ENCODE measurements at places on chromosomes 11 and 22. TPM values are rescaled to one million over a fixed set of nuclear protein-coding genes. Genes with fewer than 3 reads are reported as not detected.
A peak's percentile ranks its signal among the peaks of the same experiment; 100 is the strongest.

Gene MRGPRE
- not detected for total RNA-seq

Gene BCO2
- 8.9 TPM for total RNA-seq

Gene POTEH
- total RNA-seq = not detected

Gene CRYBA4
- not detected for total RNA-seq

- peaks cover 21% of the 10 kb centered on the region for H3K4me1 ChIP-seq
- H3K27me3 ChIP-seq = no peaks in the 10 kb centered on the region
Measured at GRCh38 chr11:102139081-102139498, 28.8 kb downstream of the YAP1 start.

GRCh38 chr11:33669598-33670249 lies 30.9 kb downstream of the C11orf91 start:
- H3K27me3 ChIP-seq = no peaks in the 10 kb centered on the region
- DNase-seq = no peak
- H3K27ac ChIP-seq = no peak overlapping the region

DNA sequence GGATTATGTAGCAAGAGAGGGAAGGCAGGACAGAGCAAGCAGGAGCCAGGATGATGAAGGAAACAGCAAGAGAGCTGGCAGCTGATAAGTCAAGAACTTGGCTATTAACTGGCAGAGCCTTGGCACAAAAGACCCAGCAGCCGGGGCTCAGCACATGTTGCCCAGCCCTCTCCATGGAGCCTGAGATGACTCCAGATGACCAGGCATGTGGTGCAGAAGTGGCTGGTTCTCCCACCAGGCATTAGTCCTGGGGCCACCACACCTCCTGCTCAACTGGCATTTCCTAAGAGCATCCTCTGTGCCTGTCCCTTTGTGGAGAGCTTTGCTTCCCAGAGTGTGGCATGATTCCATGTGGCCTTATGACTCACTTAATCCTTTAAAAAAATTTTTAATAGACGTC lies 522.6 kb downstream of the MN1 start:
- no peaks in the 10 kb centered on the region for H3K36me3 ChIP-seq
- H3K4me1 ChIP-seq = no peaks in the 10 kb centered on the region
- H3K4me3 ChIP-seq = no peak overlapping the region
- H3K27ac ChIP-seq = no peak overlapping the region

DNA sequence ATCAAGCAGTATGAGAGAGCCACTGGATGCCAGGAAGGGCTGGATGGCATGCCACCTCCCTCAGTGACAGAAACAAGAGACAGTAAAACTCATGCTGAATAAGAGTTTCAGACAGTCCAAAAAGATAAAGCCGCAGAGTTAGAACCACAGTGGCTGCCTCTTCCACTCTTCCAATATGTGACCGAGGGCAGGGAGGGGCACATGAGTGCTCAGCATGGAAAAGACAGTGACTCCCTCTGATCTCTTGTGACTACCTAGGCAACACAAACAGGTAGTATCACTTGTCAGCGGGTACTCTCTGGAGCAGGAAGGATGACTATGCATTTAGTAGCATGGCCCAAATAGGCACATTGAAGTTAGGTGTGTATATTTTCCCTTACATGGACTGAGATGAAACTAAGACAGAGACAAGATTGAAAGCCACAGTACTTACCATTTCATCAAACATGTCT lies 295.4 kb downstream of the CADM1 start:
- DNase-seq = no peak
- H3K27ac ChIP-seq = no peak overlapping the region
- H3K27me3 ChIP-seq = no peaks in the 10 kb centered on the region
- no peak overlapping the region for H3K4me3 ChIP-seq
- H3K36me3 ChIP-seq = peaks cover 9% of the 10 kb centered on the region
- H3K4me1 ChIP-seq = no peaks in the 10 kb centered on the region

DNA sequence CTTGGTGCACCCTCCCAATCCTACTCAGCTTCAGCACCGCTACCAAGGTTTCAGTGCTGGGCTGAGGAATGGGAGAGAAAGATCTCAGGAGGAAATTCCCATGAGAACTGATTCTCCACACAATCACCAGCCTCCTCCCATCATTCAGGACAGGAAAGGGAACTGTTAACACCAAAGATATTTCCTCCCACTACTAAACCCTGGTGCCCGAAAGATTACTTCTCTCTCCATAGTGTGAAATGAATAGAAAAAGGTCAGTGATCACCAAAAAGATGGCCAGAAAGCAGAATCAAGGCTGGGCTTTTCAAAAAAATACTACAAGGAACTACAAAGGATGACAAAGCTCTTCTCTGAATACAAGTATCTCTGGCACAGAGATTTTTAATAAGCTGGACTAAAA lies 26.1 kb downstream of the TCIRG1 start:
- no peak overlapping the region for H3K4me3 ChIP-seq
- no peak for DNase-seq
- peaks cover 12% of the 10 kb centered on the region for H3K4me1 ChIP-seq
- H3K36me3 ChIP-seq = peaks cover 99% of the 10 kb centered on the region

GRCh38 chr11:57471496-57471895 lies 11.2 kb downstream of the RTN4RL2 start:
- H3K4me1 ChIP-seq = peaks cover 9% of the 10 kb centered on the region
- H3K36me3 ChIP-seq = no peaks in the 10 kb centered on the region
- peaks cover 7% of the 10 kb centered on the region for H3K27me3 ChIP-seq
- DNase-seq = no peak
- H3K27ac ChIP-seq = no peak overlapping the region

DNA sequence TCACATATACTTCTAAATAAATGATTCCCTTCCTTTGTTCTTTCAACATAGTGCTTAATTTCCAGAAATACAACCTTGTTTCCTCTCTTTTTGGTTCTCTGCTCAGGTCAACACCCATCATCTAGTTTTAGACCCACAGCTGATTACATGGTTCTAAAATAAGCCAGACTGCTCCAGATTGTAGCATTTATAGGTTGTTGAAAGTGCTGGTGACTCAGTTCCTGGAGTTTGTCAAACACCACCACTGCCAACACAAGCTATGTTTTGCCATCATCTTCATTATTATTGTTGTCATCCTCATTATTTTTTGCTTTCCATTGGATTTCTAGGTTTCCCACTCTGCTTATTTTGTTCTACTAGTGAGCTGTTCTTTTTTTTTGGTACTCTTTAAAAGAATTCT lies 22.3 kb upstream of the MMP20 start:
- no peaks in the 10 kb centered on the region for H3K36me3 ChIP-seq
- no peaks in the 10 kb centered on the region for H3K4me1 ChIP-seq
- H3K4me3 ChIP-seq = no peak overlapping the region
- no peak for DNase-seq
- no peak overlapping the region for H3K27ac ChIP-seq

GRCh38 chr11:78731027-78731426 lies 156.4 kb upstream of the NARS2 start:
- H3K27ac ChIP-seq = no peak overlapping the region
- H3K4me3 ChIP-seq = no peak overlapping the region
- DNase-seq = no peak
- no peaks in the 10 kb centered on the region for H3K27me3 ChIP-seq

DNA sequence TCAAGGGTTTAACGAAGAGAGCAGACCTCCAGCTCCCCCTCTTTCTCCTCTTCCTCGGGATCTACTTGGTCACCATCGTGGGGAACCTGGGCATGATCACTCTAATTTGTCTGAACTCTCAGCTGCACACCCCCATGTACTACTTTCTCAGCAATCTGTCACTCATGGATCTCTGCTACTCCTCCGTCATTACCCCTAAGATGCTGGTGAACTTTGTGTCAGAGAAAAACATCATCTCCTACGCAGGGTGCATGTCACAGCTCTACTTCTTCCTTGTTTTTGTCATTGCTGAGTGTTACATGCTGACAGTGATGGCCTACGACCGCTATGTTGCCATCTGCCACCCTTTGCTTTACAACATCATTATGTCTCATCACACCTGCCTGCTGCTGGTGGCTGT lies 363 bp downstream of the OR8A1 start:
- H3K4me3 ChIP-seq = no peak overlapping the region
- no peak overlapping the region for H3K27ac ChIP-seq
- H3K27me3 ChIP-seq = no peaks in the 10 kb centered on the region
- no peaks in the 10 kb centered on the region for H3K4me1 ChIP-seq
- no peak for DNase-seq

GRCh38 chr11:73274722-73275380 lies 2.7 kb downstream of the P2RY6 start:
- no peak for DNase-seq
- peaks cover 9% of the 10 kb centered on the region for H3K4me1 ChIP-seq

DNA sequence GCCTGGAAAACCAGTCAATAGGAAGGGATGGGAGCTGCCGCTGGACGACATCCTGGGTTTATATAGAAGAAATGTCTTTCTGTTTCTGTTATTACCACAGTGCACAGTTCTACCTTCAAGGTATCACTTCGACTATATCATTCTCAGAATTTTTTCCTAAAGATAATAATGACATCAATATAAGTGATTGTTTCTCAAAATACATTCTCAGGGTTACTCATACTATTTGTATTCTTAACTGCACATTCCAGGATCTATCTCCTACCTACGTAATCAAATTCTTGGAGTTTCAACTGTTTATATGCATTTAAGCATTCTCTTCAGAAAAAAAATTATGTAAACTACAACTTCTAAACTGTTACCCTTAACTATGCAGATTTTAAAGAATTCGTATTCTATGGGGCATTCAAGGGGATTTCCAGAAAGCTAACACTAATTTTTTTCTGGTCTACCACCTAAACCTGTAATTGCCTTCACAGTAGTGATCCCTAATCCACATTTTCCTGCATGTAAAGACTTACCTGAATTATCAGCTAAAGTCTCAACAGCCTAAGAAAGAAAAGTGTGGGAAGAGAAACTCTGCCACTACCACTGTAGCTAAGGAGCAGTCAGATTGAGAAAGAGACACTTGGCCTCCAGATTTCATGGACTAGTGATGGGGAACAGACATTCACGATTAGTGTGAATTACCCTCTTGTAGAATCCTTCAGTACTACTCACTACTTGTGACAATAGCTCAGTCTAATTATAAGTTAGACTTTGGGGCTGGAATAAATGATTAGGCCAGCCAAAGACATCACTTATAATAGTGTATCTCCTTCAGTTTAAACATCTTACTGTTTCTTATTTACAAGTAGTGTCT lies at the start of gene OR51B5:
Gene OR51B5 (minus strand): TSS at position 51 of the 862 bp plus-strand sequence. CDS start 0 bp downstream, at position 51.
- no peaks in the 10 kb centered on the region for H3K27me3 ChIP-seq
- no peak for DNase-seq
- no peaks in the 10 kb centered on the region for H3K36me3 ChIP-seq
- no peak within 1 kb of the TSS for H3K27ac ChIP-seq
- no peak within 1 kb of the TSS for H3K4me3 ChIP-seq
- H3K4me1 ChIP-seq = no peaks in the 10 kb centered on the region

DNA sequence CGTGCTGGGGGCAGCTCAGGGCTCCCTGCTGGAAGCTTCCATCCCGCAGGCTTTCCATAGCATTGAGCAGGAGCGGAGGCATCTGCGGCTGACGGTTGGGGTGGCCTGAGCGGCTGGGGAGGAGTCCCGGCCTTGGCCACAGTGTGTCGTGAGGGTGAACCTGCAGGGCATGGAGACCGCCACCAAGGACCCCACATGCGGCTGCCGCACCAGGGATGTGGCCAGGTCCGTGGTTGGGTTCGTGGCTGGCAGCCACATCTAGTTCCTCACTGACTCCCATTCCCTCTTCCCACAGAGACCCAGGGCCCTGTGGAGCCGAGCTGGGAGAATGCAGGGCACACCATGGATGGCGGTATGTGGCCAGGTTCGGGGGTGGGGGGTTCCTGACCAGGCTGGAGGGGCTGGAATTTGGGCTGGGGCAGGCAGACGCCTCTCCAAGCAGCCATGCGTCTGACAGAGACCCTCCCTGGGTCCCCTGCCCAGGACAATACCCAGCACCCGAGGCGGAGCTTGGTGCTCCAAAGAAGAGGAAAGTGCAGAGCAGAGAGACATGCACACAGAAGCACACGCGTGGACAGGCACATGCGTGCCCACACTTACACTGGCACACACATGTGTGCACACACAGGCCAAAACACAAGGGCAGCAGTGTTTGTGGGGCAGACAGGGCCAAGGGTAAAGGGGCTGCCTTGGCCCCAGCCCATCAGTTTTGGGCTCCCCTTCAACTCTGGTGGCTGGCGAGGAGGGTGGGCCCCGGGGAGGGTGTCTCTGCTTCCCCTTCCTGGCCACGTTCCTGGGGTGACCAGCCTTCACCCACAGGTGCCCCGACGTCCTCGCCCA lies 2.7 kb downstream of the MUC5B start:
- peaks cover 72% of the 10 kb centered on the region for H3K27me3 ChIP-seq
- H3K36me3 ChIP-seq = no peaks in the 10 kb centered on the region
- peak; percentile 25 for DNase-seq
- H3K27ac ChIP-seq = no peak overlapping the region

- no peaks in the 10 kb centered on the region for H3K27me3 ChIP-seq
- H3K4me1 ChIP-seq = peaks cover 28% of the 10 kb centered on the region
- no peak overlapping the region for H3K4me3 ChIP-seq
- no peak for DNase-seq
- peaks cover 27% of the 10 kb centered on the region for H3K36me3 ChIP-seq
Measured at GRCh38 chr11:68358416-68358815, 46.0 kb downstream of the LRP5 start.

GRCh38 chr22:38831166-38831945 lies 12.5 kb downstream of the NPTXR start:
- no peaks in the 10 kb centered on the region for H3K27me3 ChIP-seq
- DNase-seq = peak; percentile 42
- no peaks in the 10 kb centered on the region for H3K4me1 ChIP-seq
- no peak overlapping the region for H3K27ac ChIP-seq
- no peak overlapping the region for H3K4me3 ChIP-seq

DNA sequence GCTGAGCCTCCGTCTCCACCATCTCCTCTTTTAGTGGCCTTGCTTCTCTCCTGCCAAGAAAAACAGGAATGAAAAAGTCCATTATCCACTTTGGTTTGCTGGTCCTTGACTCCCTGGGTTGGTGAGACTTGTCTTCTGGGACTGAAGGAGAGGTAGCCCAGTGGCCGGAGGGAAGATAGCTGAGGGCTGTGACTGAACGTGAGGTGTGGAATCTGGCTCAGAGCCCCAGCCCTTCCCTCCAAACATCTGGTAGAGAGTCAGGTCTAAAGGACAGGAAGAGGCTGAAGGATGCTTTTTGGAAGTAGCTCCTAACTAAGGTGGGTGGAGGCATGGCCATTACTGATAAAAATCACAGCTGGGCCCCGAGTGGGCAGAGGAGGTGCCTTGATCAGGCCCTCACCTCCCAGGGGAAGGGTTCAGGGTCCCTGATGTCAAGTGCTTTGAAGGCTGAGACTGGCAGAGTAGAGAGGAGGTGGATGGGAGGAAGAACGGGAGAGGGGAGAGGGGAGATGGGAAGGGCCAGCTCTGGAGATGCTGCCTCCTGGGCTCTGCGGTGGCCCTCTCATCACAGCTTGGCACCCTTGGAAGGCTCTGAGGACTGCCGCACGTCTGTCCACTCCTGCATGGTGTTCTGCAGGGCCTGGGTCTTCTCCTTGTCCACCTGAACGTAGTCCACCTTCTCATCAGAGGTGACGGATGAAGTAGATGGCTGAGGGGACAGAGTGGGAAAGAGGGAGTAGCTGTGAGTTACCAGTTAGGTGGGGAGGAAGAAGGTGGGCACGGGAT lies 30.2 kb downstream of the USP35 start:
- H3K4me3 ChIP-seq = no peak overlapping the region
- no peaks in the 10 kb centered on the region for H3K4me1 ChIP-seq
- no peak for DNase-seq

DNA sequence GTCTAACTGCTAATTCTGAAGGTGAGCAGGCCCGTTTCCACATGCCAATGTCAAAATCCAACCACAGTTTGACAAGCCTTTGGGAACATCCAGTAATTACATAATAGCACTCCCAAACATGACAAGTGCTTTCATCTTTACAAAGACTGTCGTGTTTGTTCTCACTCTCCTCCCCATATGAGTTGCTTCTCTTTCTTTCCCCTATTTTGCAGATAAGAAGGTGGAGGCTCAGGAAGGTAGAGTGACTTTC lies 55.9 kb upstream of the CD44 start:
- peaks cover 46% of the 10 kb centered on the region for H3K4me1 ChIP-seq
- H3K27ac ChIP-seq = peak overlapping the region; percentile 81
- no peaks in the 10 kb centered on the region for H3K36me3 ChIP-seq
- H3K27me3 ChIP-seq = no peaks in the 10 kb centered on the region
- DNase-seq = no peak
- no peak overlapping the region for H3K4me3 ChIP-seq

All from lower lobe of right lung (tissue), 2 donors.